ENCODE measurements at places on chromosomes 3 and 15.
A peak's percentile ranks its signal among the peaks of the same experiment; 100 is the strongest.

DNA sequence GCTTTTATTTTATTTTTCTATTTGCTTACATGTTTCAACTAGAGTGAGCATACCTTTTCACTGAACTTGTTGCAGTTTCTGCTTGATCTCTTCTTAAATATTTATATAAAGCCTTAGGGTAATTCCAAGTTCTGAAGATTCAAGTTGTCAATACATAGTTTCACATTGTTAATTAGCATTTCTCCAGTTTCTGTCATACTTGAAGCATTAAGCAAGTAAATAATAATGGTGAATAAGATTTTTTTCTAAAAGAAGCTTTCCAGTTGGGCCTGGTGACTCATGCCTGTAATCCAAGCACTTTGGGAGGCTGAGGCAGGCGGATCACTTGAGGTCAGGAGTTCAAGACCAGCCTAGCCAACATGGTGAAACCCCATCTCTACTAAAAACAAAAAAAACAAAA, 53.9 kb downstream of the CALML4 start:
- H3K4me3 ChIP-seq = no peak overlapping the region
- H3K36me3 ChIP-seq = peaks cover 35% of the 10 kb centered on the region
- no peak overlapping the region for H3K27ac ChIP-seq
- no peak for DNase-seq

GRCh38 chr3:138705675-138706074, 97.1 kb downstream of the FAIM start:
- DNase-seq = no peak
- no peak overlapping the region for H3K27ac ChIP-seq
- H3K4me3 ChIP-seq = no peak overlapping the region
- H3K27me3 ChIP-seq = no peaks in the 10 kb centered on the region
- H3K36me3 ChIP-seq = peaks cover 4% of the 10 kb centered on the region

DNA sequence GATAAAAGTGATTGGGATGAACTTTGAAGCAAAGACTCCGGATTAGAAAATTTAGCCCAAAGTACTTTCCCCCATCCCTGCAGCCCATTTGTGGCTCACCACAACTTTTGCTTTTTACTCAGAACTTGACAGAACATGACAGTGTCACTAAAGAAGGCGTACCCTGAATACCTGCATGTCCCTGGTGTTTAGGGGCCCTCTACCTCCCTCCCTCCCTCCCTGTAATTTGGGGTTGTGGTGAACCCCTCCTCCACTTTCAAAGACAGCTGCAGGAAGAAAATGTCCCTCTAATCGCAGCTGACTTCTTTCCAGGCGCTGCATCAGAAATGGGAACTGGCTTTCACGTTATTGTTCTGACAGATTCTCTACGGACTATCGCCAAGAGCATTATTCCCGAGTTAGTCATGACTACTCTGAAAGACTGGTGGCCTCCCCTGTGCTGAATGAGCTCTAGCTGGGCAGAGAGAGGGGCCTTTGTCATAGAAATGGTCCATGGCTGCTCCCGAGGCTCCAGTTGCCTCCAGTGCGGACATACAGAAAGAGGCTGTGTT, 93.2 kb upstream of the ARHGEF3 start:
- peaks cover 3% of the 10 kb centered on the region for H3K4me1 ChIP-seq
- H3K36me3 ChIP-seq = no peaks in the 10 kb centered on the region
- no peak for DNase-seq
- H3K4me3 ChIP-seq = no peak overlapping the region

GRCh38 chr15:48021336-48022086, 99.3 kb upstream of the SLC24A5 start:
- no peaks in the 10 kb centered on the region for H3K36me3 ChIP-seq
- H3K27ac ChIP-seq = no peak overlapping the region
- H3K4me3 ChIP-seq = no peak overlapping the region
- H3K27me3 ChIP-seq = no peaks in the 10 kb centered on the region
- no peaks in the 10 kb centered on the region for H3K4me1 ChIP-seq

- H3K4me1 ChIP-seq = peaks cover 43% of the 10 kb centered on the region
- no peak overlapping the region for H3K4me3 ChIP-seq
Observed at GRCh38 chr15:91947683-91948608, 94.4 kb downstream of the SLCO3A1 start.

- DNase-seq = no peak
- no peaks in the 10 kb centered on the region for H3K4me1 ChIP-seq
- no peak overlapping the region for H3K4me3 ChIP-seq
- no peaks in the 10 kb centered on the region for H3K36me3 ChIP-seq
- no peak overlapping the region for H3K27ac ChIP-seq
- H3K27me3 ChIP-seq = no peaks in the 10 kb centered on the region
Observed at GRCh38 chr3:192929755-192930547, 12.3 kb upstream of the MB21D2 start.

GRCh38 chr3:142724682-142725356, 985 bp downstream of the TRPC1 start:
- no peak overlapping the region for H3K27ac ChIP-seq
- DNase-seq = no peak
- H3K4me3 ChIP-seq = peak overlapping the region; percentile 66
- H3K4me1 ChIP-seq = 0 out of 2 replicates have a peak, but pooled peaks cover 4% of the 10 kb centered on the region

GRCh38 chr3:15711281-15711680, 86.5 kb downstream of the ANKRD28 start:
- H3K27ac ChIP-seq = peak overlapping the region; percentile 50
- H3K4me1 ChIP-seq = peaks cover 18% of the 10 kb centered on the region
- H3K4me3 ChIP-seq = no peak overlapping the region
- peaks cover 55% of the 10 kb centered on the region for H3K36me3 ChIP-seq
- no peak for DNase-seq

DNA sequence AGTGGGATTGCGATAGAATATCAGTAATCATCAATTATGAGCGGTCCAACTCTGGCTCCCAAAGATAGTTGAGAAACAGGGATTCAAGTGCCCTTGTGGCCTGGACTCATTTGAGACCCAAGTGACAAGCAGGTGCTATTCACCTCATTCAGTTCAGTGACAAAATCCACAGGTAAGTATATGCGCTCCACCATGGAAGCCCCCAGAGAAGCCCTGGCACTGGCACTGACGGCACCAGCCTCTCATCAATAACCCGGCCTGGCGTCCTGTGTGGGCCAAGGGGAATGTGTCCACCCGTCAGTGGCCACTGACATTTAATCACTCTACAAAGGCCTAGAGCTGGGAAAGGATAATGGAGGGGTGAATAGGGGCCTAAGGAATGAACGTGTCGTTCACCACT, 117.2 kb downstream of the ADCY5 start:
- H3K27ac ChIP-seq = no peak overlapping the region
- no peaks in the 10 kb centered on the region for H3K36me3 ChIP-seq
- no peaks in the 10 kb centered on the region for H3K4me1 ChIP-seq
- DNase-seq = no peak

DNA sequence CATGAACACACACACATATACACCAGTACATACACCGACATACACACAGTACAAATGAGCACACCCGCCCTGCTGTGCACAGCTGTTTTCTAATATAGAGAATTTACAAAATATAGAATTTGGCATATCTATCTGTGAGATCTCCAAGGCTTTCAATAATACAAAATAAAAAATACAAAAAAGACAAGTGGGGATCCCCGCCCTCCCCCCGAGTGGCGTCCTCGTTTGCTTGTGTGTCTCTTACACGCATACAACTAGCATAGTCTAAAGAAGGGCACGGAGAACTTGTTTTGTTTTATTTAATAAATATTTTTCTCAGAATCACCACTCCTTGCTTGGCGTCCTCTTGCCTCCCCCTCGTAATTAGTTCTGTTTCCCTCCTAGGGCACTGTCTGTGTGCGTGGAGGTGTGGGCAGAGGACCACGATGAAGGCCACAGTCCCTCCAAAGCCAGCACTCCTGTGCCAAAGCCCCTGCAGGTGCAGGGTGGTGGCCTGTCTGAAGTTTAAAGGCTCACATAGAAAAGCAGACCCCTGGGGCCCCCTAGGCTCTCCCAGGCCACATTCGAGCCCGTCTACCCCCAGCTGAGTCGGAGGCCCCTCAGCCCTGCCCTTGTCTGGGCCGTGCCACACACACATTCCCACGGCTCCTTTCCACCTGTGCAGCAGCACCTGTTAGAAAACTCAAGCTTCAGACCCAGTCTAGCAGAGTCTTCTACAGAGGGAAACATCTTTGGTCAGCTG, 82.1 kb downstream of the SEC22A start:
- H3K36me3 ChIP-seq = no peaks in the 10 kb centered on the region
- no peak overlapping the region for H3K4me3 ChIP-seq
- no peak for DNase-seq
- no peaks in the 10 kb centered on the region for H3K27me3 ChIP-seq
- H3K4me1 ChIP-seq = no peaks in the 10 kb centered on the region
